Epithelial cell of proximal tubule (primary cell): ENCODE measurements at places on chromosomes 6 and 20. TPM values are rescaled to one million over a fixed set of nuclear protein-coding genes. Genes with fewer than 3 reads are reported as not detected.

Gene ADGB
- not detected in 2 replicates for total RNA-seq

Gene CTCFL
- total RNA-seq, result 0.07 and 0.12 TPM in 2 replicates

GRCh38 chr6:144062786-144063185, 32.6 kb downstream of the SF3B5 start:
- no peak for DNase-seq

- peak; percentile 33 for DNase-seq
Measured at GRCh38 chr6:119346450-119346849, 3.1 kb downstream of the MAN1A1 start.
